Non-pigmented ciliary epithelial cell (primary cell): ENCODE measurements at places on chromosomes 1 and 21.

DNA sequence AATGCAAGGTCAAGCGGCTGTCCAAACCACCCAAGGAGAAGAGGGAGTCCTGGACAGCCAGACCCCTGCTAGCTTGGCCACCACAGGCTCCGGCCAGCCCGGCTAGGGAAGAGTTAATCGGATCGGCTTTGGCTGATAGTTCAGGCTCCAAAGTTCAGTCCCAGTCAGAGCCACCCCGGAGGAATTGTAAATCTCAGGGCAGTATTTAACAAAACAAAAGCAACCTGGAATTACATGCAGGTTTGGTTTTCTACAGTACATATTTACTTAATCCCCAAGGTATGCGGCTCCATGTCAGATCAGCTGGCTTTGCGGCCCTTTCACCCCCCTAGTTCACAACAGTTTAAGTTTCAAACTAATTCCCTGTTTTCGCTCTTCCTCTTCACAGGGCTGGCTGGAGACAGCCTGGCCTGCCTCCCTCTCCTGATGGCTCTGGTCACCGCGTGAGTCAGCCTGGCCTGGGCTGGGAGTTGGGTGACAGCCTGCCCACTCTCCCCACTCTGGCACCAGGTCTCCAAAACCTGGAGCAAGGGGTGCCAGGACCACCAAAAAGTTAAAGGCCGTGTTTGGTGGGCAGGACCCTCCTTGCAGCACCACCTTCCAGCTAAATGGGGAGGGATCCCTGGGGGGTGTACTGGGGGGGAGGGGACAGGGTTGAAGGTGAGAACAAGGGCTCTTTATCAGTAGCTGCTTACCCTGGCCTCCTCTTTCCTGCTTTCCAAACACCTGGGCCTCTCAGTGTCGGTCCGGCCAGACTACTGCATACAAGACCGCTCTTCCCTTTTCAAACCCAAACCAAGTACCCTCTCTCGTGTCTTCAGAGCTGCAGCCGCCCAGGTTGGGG, 1.9 kb downstream of the DHRS3 start:
- DNase-seq, result no peak

DNA sequence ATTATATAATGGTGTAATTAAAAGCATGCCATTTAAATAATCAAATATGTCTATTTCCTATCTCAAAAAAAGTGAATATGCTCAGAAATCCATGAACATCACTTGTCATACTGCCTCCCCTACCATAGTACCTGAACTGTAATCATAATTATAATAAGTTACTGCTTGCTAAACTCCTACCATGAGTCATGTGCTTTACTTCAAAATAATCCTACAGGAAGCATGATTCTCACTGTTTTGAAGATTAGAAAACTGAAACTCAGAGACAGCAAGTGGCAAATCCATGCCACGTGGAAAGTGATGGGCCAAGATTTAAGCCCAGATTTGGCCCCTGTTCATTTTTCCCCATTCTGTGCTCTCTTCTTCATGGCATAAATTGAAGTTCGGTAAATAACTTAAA, 5.2 kb downstream of the LRRC7 start:
- no peak for DNase-seq

DNA sequence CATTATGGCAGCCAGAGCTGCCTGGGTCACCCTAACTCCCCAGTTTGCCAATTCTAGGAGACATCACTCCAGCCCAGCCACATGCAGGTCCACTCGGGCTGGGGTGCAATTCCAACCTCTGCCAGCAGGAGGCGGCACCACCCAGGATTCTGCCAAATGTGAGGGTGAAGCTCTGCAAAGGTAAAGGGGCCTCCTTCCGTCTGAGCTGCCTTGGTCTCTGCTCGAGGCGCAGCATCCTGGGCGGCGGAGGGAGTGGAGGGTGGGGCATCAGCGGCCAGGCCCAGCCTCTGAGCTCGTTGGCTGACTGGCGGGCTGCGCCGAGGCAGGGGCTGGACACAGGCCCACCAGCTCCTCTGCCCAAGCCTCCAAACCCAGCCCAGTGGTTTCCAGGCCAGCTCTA, 63.8 kb downstream of the ARHGEF16 start:
- DNase-seq, result no peak

DNA sequence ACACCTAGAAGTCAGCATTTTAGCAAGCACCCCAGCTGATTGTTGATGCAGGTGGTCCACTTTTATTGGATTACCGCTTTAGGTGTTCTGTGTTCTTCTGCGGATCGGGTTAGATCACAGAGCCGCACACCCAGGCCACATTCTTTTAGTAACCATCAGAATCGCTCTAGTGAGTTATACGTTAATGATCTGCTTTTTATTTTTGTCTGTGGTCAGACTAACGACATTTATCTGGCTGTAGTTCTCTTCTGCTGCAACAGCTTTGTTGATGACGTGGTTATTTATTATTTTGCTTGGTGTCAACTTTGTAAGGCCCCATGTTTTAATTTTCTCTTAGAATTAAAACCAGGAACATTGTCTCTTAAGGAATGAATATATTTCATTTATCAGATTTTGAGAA, 18.2 kb downstream of the SCCPDH start:
- no peak for DNase-seq

DNA sequence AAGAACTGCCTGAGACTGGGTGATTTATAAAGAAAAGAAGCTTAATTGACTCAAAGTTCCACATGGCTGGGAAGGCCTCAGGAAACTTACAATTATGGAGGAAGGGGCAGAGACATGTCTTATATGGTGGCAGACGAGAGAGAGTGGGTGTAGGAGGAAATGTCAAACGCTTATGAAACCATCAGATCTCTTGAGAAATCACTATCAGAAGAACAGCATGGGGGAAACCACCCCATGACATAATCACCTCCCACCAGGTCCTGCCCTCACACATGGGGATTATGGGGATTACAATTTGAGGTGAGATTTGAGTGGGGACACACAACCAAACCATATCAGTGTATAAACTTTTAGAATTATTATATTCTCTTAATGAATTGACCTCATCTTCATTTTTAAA, 335.9 kb upstream of the DPYD start:
- no peak for DNase-seq

GRCh38 chr1:73811798-73812197, 386.2 kb downstream of the LRRIQ3 start:
- no peak for DNase-seq

DNA sequence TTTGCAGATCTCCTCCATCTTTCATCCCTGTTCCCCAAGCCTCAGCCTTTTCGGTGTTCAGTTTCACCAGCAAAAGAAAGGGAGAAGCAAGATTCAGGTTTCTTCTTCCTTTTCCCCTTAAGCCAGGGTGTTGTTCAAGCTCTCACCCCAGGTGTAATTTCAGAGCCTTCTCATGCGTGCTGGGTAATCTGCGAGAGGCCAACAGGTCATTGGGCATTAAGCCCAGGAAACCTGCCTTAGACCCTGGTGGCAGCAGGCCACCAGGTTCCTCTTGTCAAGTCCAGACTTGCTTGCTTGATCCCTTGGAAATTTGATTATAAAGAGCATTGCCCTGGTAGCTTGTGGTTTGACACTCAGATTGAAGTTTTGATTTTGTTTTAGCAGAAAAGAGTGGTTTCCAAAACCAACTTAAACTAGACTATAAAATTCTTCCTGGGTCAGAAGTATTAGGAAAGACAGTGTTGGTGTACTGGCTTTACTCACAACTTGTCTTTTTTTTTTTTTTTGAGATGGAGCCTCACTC, 6.9 kb downstream of the AKR1A1 start:
- no peak for DNase-seq

DNA sequence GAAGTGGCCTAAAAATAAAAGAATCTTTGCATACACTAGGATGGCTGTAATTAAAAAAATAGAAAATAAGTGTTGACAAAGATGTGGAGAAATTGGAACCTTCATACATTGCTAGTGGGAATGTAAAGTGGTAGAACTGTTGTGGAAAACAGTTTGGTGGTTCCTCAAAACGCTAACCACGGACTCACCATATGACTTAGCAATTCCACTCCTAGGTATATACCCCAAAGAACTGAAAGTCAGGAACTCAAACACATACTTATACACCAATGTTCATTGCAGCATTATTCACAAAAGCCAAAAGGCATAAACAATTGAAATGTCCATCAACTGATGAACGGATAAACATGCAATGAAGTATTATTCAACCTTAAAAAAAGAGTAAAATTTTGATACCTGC, 10.8 kb upstream of the HMGCL start:
- DNase-seq, result no peak

- DNase-seq, result peak; percentile 22
Observed at GRCh38 chr1:209291715-209292114, 291.8 kb upstream of the CAMK1G start.
